ENCODE measurements at places on chromosomes 16 and 17.

DNA sequence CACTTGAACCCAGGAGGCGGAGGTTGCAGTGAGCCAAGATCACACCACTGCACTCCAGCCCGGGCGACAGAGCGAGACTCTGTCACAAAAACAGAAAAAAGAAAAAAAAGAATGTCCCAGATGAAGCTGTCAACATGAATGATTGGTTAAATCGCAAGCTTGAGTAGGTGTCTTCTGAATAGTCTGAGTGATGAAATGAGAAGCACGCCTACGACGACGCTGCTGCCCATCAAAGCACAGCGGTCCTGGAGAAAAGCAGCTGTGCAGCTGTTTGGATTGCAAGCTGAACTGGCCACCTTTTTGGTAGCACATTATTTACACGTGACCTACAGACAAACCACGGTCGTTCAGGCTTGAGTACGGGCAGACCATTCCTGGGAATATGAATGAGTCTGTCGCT is 12.5 kb downstream of the ADCY9 start:
- DNase-seq = no peak

DNA sequence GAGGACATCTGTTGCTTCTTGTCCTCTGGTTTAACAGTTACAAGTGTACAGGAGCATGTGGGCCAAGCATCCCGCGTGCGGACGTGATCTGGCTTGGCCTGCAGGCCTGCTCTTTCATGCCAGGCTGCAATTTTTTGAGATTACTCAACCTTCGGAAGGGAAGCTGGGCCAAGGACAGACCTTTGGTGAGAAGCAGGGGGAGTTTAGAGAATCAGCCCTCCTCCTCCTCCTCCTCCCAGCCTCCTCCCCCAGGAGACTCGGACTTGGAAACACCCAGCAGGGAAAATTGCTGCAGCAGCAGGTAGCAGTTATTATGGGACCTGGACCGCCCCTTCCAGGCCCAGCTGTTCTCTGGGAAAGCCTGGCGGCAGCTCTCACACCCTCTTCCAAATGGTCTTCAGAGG is 5.1 kb upstream of the KLHL36 start:
- no peak for DNase-seq

DNA sequence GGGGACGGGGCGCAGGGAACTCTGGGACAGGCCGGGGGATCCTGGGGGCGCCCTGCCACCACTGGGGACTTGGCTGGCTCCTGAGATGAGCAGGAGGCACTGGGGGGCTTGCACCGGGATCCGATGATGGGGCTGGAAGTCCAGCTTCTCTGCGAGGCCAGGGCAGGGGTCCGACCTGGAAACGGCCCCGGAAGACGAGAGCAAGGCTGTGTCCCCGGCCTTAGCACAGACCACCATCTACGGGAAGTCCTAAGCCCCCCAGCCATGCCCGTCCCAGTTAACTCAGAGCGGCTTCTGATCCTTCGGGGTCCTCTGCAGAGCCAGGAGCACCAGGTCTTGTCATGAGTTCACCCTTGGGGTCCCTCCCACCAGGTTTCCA is 573 bp downstream of the CDT1 start:
- DNase-seq = no peak

DNA sequence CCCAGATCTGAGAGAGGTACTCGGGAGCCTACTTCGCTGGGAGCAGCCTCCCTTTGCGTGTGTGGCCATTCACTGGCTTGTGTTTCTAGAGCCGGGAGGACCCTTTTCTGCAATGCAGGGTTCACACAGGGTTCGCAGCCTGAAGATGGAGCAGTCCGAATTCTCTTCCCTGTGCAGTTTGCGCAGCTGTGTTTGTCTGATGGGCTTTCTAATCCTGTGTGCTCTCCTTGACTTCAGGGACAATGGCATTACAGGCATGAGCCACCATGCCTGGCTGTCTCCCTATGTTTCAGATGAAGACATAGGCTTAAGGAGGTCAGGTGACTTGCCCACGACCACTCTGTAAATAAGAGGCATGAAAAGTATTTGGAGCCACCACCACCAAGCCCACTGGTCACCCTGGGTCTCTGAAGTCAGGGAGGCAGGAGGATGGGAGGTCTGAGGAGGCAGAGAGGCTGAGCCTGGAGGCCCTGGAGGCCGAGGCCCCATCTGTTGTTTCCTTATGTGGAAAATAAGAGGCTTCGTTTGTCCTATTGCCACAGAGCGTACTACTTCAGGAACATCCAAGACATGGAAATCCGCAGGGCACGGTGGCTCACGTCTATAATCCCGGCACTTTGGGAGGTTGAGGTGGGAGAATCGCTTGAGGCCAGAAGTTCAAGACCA is 5.0 kb upstream of the STH start:
- no peak for DNase-seq

- no peak for DNase-seq
Observed at GRCh38 chr16:66366433-66367299, at the start of gene CDH5. CDH5 (plus strand) TSS chr16:66366691; CDS start chr16:66379338, 12,647 bp downstream.

- no peak for DNase-seq
Observed at GRCh38 chr17:20053361-20053964, 44.3 kb downstream of the SPECC1 start.

- no peak for DNase-seq
Observed at GRCh38 chr17:78442648-78443218, 64.3 kb downstream of the PGS1 start.

Measured in GM12878 (cell line).